ENCODE measurements at places on chromosomes 6 and 20. TPM values are rescaled to one million over a fixed set of nuclear protein-coding genes. Genes with fewer than 3 reads are reported as not detected.

GRCh38 chr6:33160728-33161344 lies 31.4 kb downstream of the COL11A2 start:
- DNase-seq, result no peak

GRCh38 chr6:132768051-132768517 lies 10.4 kb upstream of the VNN2 start:
- peak; percentile 52 for DNase-seq

GRCh38 chr6:45737331-45738056 lies 278.2 kb downstream of the CLIC5 start:
- no peak for DNase-seq

GRCh38 chr6:6624269-6624990 lies 35.9 kb downstream of the LY86 start:
- no peak for DNase-seq

DNA sequence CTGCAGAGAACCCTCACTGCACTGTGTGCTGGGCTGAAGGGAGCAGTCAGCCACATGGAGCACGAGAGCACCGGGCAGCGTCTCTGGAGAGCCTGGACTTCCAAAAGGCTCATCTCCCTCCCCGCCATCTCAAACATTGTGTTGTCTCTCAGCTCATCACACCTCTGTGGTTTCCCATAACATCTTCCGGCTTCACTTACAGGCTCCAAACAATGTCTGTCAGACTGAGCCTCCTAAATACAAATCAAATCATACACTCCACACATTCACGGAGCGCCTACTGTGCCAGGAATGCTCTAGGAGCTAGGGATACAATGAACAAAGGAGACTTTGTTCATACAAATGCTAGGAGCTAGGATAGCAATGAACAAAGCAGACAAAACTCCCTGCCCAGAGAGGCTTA lies 398.0 kb downstream of the RNGTT start:
- no peak for DNase-seq

Gene DCDC2
- 0.13 TPM for total RNA-seq
